Stimulated activated naive CD4-positive, alpha-beta T cell (primary cell): ENCODE measurements at places on chromosomes 2 and 18.

- no peak for DNase-seq
Observed at GRCh38 chr2:198774576-198774975, 683.2 kb downstream of the SATB2 start.

DNA sequence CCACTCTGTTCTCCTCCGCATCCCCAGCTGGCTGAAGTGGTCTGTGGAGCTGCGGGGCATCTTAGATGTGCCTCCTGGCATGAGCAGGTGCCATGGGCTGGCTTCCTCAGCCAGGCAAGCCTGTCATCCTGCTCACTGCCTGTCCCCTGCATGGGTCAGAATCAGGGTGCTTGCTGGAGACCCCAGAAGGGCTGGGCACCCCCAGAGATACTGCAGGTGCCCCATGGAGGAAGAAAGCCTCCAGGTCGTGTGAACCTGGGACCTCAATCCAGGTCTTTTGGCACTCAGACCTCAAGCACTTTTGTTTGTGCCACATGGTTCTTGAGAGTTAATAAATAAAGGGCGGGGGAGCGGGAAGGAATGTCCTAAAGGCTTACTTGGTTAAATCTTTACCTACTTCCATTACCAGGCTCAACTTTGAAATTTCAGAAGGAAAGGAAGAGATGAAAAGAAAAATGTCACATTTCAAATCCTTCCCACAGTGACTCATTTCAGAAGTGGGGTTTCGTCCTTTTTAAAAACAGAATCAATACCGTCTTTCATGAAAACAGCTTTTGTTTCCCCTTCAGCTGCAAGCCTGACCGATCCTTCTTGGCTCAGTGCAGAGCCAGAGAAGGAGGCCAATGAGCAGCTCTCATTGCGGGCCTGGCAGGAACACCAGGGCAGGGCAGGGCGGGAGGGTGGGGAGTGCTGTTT, 69.9 kb downstream of the RHOB start:
- no peak for DNase-seq

- DNase-seq: no peak
Observed at GRCh38 chr18:22703883-22704585, 229.1 kb upstream of the RBBP8 start.

- DNase-seq: no peak
Observed at GRCh38 chr2:135851858-135852257, 14.9 kb upstream of the LCT start.

DNA sequence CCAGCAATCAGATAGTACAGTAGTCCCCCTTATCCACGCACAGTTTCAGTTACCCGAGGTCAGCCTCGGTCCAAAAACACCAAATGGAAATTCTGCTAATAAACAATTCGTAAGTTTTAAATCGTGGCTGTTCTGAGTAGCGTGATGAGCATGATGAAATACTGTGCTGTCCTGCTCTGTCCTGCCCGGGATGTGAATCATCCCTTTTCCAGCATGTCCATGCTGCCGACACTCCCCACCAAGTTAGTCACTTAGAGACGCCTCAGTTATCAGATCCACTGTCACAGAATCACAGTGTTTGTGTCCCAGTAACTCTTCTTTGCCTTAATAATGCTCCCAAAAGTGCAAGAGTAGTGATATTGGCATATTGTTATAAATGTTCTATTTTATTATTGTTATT, 62.1 kb downstream of the MEX3C start:
- no peak for DNase-seq
